Calu3 (cell line): ENCODE measurements at places on chromosomes 13 and 19.

DNA sequence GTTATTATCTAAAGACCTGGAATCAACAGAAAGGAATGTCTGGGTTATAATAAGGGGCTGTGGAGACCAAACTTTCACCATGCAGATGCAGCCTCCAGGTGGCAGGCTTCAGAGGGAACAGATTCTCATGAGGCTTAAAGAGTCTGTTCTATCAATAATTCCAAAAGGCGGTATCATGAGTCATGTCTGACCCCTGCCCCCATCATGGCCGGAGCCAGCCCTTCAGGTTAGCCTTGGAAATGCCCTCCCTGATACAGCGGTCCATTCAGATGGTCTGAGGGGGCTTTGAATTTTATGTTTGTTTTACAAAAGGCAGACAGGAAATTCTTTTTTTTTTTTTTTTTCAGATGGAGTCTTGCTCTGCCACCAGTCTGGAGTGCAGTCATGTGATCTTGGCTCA is 21.7 kb upstream of the LAMP1 start:
- DNase-seq, result peak; percentile 50

GRCh38 chr13:108227651-108228272 is 9.6 kb downstream of the ABHD13 start:
- DNase-seq, result peak; percentile 4

DNA sequence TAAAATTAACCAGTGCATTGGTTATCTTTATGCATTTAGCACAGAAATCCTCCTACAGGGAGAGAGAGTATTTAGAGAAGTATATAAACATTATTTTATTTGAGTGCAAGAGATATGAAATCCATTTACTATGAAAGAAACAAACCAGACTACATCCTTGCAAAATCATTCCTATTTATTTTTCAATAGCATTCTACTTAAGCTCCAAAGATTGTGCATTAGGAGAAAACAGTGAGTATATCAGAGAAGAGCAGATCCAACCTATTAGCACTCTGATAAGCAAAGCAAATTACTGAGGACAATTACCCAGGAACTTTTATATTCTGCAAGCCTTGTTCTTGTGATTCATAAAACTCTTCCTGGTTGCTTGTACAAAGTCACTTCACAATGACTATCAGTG is 256.1 kb downstream of the FGF14 start:
- DNase-seq, result no peak

- DNase-seq, result peak; percentile 72
Observed at GRCh38 chr19:6753178-6754031, 13.8 kb downstream of the SH2D3A start.

DNA sequence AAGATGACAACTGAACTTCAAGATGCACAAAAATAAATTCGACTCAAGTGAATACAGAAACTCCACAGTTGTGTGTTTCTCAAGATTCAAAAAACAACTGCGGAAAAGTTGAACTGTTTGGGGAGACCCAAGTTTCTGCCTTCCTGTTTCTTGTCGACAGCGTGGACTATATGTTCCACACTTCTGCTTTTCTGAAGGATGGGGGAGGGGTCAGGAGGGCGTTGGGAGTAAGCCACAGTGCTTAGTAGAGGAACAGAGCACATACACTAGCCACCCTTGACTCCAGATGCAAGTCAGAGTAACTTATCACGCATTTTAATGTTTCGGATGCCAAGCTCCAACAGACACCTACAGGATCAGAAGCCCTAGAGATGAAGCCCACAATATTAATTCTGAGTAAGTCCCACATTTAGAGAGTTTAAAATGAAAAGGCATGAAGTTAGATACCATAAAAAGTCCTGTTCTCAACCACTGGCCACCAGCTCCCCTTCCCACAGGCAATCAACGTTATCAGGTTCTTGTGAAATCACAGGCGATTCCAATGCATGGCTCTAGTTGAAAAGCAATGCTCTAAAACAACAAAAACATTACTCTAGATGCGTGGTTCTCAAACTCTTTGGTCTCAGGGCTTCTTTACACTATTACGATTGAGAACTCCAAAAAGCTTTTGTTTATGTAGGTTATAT is 4.2 kb downstream of the TUBGCP3 start:
- DNase-seq, result no peak

DNA sequence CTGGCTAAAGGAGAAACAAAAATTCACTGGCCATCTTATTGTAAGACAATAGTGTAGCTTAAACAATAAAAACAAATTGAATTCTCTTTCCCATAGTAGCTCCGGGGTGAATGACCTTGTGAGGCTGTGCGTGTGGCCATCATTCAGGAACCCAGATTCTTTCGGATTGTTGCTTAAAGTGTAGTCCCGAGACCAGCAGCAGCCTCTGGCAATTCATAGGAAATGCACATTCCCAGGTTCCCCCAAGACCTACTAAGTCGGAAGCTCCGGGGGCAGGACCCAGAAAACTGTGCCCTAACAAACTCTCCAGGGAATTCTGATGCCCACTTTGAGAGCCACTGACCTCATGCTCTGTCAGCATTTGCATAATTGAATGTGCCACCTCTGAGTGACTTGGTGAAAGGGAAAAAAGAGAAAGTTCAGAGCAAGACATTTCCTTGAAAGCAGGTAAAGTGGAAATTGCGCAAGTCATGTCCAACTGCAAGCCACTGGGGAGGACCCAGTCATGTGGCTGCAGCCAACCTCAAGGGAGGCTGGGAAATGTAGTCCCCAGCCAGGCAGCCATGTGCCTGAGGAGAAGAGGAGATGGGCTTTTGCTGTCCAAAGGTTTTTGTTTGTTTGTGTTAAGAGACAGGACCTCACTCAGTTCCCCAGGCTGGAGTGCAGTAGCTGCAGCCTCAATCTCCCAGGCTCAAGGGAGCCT is 50.7 kb upstream of the PNMA8B start:
- peak; percentile 83 for DNase-seq

GRCh38 chr13:30932481-30933353 is at the start of gene TEX26:
Gene TEX26 (plus strand): TSS chr13:30932656. CDS start chr13:30932716, 60 bp downstream.
- DNase-seq, result no peak

GRCh38 chr19:955803-956765 is 28.1 kb upstream of the WDR18 start:
- peak; percentile 65 for DNase-seq

GRCh38 chr13:23888658-23889614 is at the start of gene MIPEP:
Gene MIPEP (minus strand): TSS chr13:23889400. CDS start chr13:23889320, 80 bp downstream.
- peak; percentile 90 for DNase-seq

GRCh38 chr19:36163813-36164212 is 11.6 kb upstream of the COX7A1 start:
- no peak for DNase-seq

DNA sequence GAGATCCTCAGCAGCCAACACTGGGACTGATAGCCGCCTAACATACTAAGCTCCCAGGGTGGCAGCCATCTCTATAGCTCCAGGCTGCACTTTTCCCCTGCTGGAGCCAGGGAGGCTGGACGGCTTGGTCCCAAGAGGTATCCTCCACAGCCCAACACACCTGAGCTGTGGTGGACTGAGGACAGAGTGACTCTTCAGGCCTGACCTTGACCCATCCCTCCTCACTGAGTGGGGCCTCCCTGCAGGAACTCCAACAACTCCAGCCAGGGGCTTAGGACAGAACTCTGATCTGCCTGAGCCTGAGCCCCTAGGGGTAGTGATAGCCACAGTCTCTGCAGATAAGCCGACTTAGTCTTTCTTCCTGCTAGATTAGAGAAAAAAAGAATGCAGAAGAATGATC is 958.1 kb upstream of the PRR20A start:
- DNase-seq, result no peak

GRCh38 chr19:44608391-44608821 is 5.0 kb upstream of the IGSF23 start:
- no peak for DNase-seq

DNA sequence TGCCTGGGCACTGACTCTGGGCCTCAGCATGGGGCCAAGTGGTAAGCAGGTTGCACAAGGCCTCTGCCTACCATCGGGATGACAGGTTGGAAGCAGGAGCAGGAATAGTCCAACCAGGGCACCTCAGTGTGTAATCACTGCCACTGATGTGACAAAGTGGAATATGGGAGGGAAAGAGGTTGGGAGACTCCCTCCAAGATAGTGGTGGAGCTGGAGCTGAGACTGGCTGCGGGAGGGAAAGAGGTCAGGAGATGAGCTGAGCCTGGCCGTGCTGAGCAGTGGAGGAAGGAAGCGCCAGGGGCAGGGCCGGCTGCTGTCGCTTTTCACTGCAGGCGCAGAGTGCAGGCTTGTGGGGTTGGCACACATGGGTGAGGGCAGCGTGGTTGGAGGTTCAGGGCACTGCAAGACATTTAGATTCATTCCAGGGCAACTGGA is 6.8 kb downstream of the UPF3A start:
- no peak for DNase-seq

DNA sequence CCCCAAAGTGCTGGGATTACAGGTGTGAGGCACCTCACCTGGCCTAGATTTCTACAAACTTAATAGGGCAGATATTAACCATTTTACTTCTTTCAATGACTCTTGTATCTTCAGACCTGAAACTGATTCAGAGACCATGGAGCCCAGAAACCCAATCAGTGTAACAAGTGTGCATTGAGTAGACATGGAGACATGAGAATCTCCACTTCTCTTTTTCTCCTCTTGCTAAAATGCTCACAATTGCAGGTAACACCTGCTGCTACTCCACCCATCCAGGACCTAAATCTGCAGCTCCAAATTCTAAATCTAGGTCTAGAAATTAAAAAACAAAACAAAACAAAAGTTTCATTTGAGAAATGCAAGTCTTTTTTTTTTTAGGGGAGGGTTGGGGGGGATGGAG is 42.2 kb upstream of the ZNF681 start:
- no peak for DNase-seq

DNA sequence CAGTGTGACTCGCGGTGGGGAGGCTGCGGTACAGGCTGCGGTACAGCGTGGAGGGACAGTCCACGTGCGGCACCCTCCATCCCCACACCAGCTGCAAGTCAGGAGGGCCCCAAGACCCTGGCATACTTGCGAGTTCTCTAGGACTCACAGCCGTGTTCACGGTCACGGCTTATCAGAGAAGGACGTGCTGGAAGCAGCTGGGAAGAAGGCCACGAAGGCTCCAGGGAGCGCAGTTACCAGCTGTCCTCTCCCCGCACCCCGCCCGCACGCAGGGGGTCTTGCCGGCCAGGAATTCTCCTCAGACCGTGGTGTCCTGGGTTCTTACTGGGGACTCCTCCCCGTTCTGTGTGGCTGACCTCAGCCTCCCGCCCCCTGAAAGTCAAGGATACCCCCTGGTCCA is 6.2 kb downstream of the ZNF444 start:
- DNase-seq, result no peak

- DNase-seq, result no peak
Observed at GRCh38 chr19:30577551-30578105, 205.4 kb downstream of the ZNF536 start.

DNA sequence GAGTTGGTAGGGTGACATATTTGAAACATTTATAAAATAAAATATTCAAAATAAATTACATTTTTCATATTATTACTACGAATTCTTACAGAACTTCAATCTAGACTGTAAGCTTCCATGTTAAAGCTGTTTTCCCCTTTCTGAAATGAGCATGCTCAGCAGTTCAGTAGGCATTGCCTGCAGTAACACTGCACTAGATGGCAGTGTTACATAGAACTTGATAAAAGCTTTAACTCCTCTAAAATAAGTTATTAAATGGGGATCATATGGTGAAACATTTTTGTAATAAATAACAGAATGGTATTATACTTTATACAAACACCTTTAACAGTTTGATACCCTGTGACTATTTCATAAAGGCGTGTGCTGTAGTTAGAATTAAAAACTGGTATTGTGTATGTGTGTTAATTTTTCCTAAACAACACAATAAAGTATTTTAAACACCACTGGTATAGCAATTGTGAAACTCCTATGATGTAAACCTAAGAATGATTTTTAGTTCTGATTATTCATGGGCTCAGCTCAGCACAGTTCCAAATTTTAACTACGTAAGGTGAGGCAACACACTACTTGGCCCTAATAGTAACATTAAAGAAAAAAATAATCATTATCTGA is 11.6 kb upstream of the GPR18 start:
- DNase-seq, result no peak

- DNase-seq, result no peak
Observed at GRCh38 chr13:51359352-51359751, 19.9 kb downstream of the SERPINE3 start.

DNA sequence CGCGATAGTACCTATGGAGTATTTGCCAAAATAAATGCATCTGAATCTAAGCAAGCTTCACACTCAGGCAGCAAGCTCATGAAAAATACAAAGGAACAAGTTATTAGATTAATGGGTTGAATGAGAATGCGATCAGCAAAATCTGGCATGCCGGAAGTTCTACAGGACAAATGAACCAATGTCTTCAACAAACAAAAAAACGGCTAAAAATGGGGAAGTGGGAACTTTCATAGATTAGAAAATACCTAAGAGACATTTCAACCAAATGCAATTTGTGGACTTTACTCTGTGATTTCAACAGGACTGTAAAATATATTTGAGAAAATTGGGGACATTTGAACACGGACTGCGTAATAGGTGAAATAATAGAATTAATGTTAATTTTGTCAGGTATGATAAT is 22.4 kb upstream of the RNASEH2B start:
- DNase-seq, result no peak
